ENCODE measurements at places on chromosomes 2 and 18. TPM values are rescaled to one million over a fixed set of nuclear protein-coding genes. Genes with fewer than 3 reads are reported as not detected.

Gene PROKR1
- polyA plus RNA-seq = 1.1 TPM

Gene CIB4
- polyA plus RNA-seq = not detected

Gene TBR1
- not detected for polyA plus RNA-seq

Gene CYP26B1
- 0.07 TPM for polyA plus RNA-seq

Gene PRSS56
- polyA plus RNA-seq = not detected

Gene FAM228A
- 0.11 TPM for polyA plus RNA-seq

Gene SGPP2
- polyA plus RNA-seq = 0.09 TPM

Gene QPCT
- polyA plus RNA-seq = 12.1 TPM

Gene NRP2
- 19.1 TPM for polyA plus RNA-seq

Gene TMEFF2
- 2.1 TPM for polyA plus RNA-seq

Gene NTSR2
- polyA plus RNA-seq = not detected

Gene GALM
- polyA plus RNA-seq = 9.6 TPM
